ENCODE measurements at places on chromosomes 2 and 18.

DNA sequence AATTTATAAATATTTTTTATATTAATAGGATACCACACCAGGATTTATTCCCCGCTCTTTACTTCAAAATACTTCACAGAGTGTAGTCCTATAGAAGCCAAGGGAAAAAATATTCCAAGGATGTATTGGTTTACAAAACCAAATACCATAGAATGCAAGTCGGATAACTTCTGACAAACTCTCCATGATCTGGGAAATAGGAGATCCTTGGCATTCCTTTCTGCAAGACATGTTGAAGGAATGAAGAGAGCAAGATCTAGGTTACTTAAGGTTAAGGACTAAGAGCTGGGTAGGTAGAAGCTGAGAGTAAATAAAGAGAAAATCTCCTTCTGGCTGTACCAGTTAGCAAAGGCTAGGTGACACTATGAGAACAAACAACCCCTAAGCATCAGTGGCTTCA, 141.2 kb downstream of the LRATD1 start:
- no peak for DNase-seq

DNA sequence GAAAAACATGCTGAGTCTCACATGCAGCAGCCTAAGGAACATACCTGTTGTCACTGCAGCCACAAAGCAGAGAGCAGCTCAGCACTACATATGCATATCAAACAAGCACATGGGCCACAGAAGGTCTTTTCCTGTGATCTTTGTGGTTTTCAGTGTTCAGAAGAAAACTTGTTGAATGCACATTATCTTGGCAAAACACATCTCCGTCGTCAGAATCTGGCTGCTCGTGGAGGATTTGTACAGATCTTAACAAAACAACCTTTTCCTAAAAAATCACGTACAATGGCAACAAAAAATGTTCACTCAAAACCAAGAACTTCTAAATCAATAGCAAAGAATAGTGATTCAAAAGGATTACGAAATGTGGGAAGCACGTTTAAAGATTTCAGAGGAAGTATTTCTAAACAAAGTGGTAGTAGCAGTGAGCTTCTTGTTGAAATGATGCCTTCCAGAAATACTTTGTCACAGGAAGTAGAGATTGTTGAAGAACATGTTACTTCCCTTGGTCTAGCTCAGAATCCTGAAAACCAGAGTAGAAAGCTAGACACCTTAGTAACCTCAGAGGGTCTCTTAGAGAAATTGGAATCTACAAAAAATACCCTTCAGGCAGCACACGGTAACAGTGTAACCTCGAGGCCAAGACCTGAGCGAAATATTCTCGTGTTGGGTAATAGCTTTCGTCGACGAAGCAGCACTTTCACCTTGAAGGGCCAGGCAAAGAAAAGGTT, 34.1 kb downstream of the ZNF407 start:
- peak; percentile 18 for DNase-seq

DNA sequence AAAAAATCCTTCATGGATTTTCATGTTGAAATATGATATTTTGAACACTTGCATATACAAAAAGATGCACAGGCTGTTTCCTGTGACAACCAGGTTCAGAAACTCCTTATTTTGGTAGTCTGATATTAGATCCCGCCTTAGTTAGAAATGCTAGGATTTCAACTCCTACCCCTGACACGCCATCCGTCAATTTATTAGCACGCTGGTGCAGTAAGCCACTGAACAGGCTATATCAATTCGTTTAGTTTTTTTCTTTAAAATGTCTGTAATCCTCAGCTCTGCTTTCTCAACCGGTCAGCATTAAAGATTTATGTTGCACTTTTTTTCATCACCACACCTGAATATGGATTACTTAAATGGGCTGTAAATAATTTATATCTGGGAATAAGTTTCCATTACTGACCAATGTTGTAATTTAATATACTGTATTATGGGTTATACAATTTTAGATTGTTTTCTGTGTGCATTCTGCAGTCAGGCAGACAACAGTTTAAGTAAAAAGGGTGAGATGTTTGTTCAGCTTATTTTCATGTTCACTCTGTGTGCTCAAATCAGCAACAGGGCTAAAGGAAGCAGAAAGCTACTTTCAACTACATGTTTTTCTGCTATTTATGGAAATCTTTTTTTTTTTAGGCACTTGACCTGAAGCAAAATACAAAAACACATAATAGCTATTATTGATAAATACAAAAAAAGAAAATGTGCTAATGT, 227.7 kb downstream of the ARHGAP15 start:
- no peak for DNase-seq

DNA sequence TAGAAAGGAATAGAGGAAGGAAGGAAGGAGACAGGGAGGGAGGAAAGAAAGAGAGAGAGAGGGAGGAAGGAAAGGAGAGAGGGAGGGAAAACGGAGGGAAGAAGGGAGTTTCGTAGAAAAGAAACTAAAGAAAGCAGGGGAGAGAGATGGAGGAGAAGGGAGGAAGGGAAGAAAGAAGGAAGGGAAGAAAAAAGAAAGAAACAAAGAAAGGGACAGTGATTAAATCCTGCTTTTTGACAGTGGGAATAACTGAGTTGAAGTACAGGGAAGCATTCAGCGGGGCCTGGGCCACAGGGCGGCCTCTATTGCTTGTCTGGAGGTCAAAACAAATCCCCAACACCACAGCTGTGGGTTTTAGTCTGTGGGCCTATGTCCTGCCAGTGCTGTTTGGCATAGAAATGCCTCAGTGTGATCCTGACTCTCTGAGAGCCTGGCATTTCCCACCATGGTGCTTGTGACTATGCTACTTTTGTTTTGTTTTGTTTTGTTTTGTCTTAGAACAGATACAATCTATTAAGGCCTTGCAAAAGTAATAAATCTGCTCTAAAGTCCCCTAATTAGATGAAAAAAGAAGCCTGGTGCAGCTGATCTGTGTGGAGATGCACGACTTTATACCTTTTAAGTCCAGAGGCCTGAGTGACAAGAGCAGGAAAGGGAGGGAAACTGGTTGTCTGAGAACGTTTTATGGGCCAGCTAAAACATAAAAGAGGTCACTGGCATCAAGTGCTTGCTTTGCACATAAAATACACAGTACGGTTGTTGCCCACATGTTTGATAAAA, 40.0 kb downstream of the IL1RL2 start:
- no peak for DNase-seq

- no peak for DNase-seq
Measured at GRCh38 chr2:160632084-160632975, 138.7 kb upstream of the RBMS1 start.

- no peak for DNase-seq
Measured at GRCh38 chr2:144376926-144377325, 143.0 kb downstream of the ZEB2 start.

- DNase-seq: no peak
Measured at GRCh38 chr2:219631904-219632759, 4.7 kb downstream of the SLC4A3 start.

GRCh38 chr2:817336-818015, 133.2 kb upstream of the SNTG2 start:
- no peak for DNase-seq

- no peak for DNase-seq
Measured at GRCh38 chr2:109383505-109384307, 230.1 kb downstream of the SEPTIN10 start.

GRCh38 chr2:217360781-217361482, 501.1 kb upstream of the TNP1 start:
- DNase-seq: no peak

DNA sequence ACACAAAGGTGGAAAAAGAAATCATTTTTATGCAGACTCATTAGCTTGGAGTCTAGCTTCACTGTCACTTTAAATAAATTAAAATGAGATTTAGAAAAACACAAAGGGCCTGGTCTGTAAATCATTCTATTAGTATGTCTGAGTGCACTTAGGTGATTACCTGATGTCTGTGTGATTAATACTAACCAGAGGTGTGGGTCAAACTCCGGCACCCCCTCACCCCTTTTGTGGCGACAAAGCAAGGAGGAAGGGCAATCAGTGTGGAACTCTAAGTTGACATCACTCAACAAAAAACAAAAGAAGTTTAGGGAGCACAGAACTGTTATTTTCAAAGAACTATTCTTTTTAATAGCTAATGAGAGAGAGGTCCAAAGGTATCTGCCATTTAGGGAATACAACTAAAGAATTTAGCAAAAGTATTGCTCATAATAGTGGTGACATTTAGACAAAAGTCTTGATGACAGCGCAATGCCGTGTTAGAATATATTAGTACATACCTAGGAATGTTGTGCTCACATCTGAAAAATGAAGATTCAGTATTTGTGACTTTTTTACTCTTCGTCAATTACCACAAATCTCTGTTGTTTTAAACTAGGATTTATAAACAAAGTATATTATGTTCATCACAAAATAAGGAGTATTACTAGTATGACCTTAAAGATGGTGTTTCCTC, 66.3 kb downstream of the ZEB2 start:
- no peak for DNase-seq

- DNase-seq: no peak
Measured at GRCh38 chr2:182368996-182369395, 57.8 kb downstream of the PDE1A start.

- no peak for DNase-seq
Measured at GRCh38 chr2:134685967-134686366, 32.8 kb downstream of the TMEM163 start.

DNA sequence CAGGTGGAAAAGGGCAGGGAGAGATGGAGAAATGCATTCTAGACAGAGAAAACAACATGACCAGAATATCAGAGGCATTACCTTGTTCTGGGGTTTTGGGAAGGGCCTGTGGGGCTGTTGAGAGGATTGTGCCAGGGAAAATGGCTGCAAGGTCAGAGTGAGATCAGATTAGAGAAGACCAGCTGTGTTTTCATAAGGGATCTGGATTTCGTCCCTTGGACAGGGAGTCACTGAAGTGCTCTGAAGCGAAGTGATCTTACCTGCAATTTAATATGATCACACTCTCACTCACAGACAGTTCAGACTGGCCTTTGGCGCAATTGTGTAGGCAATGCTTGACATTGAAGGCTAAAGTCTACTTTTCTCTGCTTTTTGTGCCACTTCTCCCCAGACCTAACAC, 20.3 kb upstream of the REG3G start:
- no peak for DNase-seq

- no peak for DNase-seq
Measured at GRCh38 chr2:233841183-233841582, 13.2 kb downstream of the HJURP start.

- DNase-seq: peak; percentile 56
Measured at GRCh38 chr2:6866275-6866671, 566 bp upstream of the CMPK2 start.

DNA sequence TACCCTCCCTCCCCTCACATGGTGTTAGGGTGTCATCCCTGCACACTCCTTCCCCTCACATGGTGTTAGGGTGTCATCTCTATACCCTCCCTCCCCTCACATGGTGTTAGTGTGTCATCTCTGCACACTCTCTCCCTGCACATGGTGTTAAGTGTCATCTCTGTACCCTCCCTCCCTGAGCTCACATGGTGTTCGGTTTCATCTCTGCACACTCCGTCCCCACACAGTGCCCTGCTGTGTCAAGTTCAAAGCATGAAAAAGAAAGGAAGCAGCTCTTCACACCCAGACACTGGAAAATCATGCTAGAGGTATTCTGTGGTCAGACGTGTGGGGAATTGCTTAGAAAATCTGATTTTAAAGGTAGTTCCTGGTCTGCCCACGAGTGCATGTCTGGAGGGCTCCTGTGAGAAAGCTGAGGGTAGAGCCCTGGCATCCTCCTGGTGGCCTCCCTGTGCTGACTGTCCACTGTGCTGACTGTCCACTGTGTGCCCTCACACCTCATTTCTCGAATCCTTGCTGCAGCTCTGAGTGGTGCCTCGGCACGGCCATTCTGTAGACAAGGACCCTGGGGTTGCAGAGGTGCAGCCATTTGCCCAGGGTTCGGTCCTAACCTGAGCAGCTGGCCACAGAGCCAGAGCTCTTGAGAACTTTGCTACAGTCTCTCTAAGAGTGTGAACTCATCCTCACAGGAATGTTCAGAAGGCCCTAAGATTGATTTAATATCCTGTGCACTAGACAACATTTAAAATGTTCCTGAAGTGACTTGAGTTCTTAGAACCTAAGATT, 69.1 kb upstream of the NFATC1 start:
- no peak for DNase-seq

- DNase-seq: no peak
Measured at GRCh38 chr2:168530982-168531622, 75.0 kb downstream of the CERS6 start.

GRCh38 chr18:63161761-63162195, 157.8 kb downstream of the BCL2 start:
- DNase-seq: peak; percentile 94

DNA sequence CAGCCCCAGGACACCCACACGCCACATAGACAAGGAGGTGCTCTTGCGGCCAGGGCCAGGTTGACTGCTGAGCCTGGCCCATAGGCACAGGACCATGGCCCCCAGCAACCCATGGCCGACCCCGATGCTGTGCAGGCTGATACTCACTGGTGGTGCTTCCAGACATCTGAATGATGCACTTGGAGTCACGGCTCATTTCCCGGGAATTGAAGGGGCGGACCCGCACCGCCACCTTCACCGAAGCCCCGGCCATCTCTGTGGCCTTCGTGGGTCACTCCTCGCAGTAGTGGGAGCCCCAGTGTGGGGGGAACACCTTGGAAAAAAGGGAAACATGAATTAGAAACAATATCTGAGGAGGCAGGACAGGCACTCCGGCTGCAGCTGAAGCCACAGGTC, 22.5 kb downstream of the KIF1A start:
- DNase-seq: no peak

GRCh38 chr2:158131919-158132566, 30.4 kb downstream of the UPP2 start:
- DNase-seq: no peak

DNA sequence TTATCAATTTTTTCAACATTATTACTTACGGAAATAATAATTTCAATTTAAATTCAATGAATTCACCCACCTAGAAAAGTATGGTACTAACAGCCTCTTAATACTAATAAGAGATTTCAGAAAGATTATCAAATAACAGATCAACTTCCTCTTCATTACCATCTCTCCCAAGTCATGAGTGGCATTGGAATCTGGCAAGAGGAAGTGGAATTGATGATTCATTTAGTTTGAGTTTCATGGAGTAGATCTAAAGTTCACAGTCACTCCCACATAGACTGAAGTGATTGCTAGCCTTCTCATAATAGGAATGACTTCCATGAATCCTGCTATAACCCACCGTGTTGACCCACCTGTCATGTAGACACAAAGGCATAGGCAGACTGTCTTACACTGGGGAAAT, 77.7 kb upstream of the WDR75 start:
- no peak for DNase-seq

DNA sequence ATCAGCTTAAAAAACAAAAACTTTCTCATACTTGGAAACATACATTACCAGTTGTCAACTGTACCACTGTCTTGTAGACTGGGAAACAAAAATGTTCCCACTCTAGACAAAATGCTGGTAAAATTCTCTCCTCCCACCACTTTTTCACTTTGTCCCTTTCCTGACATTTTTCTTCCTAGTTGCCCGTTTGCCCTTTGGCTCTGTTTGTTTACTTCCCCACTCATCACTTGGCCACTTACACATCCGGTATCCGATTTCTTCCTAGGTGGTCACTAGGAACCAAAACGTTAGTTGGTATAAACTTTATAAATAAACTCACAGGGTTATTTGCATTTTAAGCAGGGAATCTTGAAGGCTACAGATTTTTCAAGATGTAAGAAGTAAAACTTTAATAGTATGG, 84.9 kb downstream of the METTL4 start:
- DNase-seq: no peak

Data from CD4-positive, alpha-beta T cell treated with Interleukin-2 at 100 ng/mL for 4 hours (primary cell).